ENCODE measurements at places on chromosomes 7 and 10.

DNA sequence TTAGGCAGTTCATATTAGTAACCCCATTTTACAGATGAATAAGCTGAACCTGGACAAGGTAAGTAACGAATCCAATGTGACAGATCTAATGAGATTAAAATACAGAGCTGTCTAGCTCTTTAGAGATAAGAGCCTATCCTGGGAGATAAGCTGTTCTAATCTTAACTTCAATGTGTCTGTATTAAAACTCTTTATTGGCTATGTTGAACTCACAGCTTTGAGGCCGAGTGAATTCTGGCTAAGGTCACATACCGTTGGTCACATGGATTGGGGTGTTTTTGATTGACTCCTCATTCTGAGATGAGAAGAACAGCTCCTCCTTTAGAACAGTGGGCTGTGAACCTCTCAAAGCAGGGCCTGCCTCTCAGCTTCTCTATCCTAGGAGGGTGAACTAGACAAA lies 113.4 kb upstream of the EEPD1 start:
- DNase-seq, result no peak

- DNase-seq, result no peak
Observed at GRCh38 chr10:21532694-21533466, 1.2 kb upstream of the MLLT10 start.

DNA sequence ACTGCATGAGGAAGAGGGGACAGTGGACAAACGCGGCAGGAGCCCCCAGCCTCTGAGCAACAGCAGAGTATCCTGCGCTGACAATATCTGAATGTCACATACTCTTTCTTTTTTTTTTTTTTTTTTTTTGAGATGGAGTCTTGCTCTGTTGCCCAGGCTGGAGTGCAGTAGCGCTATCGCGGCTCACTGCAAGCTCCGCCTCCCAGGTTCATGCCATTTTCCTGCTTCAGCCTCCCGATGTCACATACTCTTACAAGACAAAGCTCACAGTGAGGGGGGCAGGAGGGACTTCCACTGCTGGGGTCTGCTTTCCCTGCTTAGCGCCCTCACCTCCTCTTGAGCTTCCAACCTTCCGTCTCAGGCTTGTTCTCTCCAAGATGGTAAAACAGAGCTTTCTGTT lies 51.2 kb upstream of the TNS3 start:
- DNase-seq, result no peak

DNA sequence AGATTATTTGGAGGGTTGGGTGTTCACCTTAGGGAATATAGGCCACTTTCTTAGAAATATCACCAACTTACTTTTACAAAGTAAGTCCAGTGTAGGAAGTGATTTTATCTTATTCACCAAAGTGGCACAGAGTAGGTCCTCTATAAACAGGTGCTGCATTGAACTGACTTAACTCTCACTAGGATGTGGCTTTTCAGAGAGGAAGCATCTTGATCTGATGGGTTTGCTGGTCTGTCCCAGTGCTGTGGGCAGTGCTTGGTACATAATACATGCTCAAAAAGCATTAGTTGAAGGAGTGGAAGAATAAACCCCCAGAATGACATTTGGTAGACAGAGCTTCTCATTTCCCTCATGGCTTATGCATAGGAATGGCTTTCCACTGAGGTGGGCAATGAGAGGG lies 334.7 kb downstream of the LRMDA start:
- no peak for DNase-seq

DNA sequence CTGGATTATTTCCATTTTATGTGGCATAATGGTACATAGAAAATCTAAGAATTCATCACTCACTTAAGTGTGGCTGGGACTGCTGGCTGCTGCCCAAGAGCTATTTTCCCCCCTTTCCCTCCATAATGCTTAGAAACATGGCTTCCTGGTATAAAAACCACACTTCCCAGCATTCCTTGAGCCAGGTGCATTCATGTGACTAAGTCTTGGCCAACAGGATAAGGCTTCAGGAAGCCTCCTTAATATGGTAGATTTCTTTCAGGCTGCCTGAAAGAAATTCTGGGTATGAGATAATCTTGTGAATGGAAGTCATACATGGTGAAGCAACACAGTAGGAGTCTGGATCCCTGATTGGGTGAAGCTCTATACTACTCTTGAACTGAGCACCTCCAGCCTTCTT lies 178.0 kb downstream of the JAZF1 start:
- no peak for DNase-seq

DNA sequence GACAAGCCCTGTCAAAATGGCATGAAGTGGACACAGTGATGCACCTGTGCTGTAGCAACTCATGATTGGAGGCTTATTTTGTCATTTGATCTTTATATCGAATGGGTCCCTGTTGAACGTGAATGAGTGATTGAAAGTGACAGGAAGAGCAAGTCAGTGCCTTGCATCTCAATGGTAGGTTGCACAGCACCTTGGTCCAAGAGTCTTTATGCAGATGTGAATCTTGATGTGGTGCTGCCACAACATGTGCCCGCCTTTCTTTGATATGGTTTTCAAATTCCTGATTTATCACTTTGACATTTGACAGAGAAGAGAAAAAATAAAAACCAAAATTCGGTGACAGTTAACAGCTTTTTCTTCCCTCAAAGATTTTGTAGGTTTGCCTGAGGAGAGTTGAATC lies 1182.4 kb downstream of the DNAJB9 start:
- no peak for DNase-seq

- DNase-seq, result no peak
Observed at GRCh38 chr10:63155388-63156020, 22.4 kb downstream of the NRBF2 start.

DNA sequence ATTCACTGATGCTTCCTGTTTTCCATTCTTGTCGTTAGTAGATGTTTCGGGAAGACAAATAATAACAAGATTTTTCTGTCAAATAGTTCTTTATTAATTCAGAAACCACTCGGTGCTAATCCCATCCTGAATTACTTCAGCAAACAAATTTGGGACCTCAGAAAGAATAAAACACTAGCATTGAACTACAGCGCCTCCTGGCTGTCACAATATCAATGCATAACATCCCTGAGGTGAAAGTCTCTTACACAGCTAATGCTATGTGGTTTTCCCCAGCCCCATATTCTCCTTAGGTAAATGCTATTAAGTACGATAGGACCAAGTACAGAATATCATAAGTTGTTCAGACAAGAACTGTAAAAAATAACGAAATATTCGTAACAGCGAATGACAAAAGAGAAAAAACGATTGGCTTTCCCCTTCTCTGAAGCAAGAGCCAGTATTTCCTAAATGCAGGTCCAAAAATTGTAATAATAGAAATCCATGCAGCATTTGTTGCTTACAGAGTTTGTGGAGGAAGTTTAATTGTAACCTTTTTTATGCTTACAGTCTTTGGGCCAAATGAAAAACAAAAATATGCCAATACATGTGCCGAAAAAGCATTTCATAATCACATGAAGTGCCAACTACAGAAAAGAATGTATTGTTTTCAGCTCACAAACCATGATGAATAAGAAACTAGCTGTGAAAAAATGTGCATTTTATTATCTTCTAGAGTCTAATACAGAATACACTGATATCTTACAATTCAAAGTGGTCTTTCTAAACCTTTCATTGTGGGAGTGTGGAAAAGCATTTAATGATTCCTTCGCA lies 47.3 kb downstream of the MYPN start:
- DNase-seq, result no peak

DNA sequence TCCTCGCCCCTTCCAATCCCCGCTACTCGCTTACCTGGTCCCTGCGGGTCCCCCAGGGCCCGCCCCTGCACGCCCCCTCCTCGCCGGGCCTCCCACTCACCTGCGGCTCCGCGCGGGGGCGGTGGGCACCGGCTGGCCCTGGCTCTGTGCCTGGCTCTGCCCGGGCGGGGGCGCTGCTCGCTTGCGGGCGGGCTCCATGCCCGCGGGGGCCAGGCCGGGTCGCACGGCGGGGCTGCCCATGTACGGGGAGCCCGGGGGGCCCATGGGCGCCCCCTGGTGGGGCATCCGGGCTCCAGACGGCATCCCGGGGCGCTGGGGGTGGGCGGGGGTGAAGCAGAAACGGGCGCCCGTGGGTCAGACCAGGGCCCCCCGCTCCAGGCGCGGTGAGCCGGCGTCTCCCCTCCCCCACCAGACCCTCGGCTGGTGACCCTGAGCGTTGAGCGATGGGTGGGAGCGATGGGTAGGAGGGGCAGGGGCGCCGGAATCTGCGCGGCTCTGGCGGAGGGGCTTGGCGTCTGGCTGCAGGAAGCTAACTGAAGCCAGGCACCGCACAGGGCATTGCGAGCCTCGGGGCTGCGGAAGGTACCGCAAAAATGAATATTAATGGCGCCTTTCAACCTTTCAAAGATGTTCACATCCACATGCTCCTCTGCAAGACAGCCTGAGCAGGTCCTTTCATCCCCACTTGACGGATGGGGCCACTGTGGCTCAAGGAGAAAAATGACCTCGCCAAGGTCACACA lies 3.0 kb downstream of the SMARCD3 start:
- no peak for DNase-seq

GRCh38 chr7:69510114-69510513 lies 88.2 kb upstream of the AUTS2 start:
- no peak for DNase-seq

GRCh38 chr10:74249865-74250264 lies 98.8 kb downstream of the ADK start:
- DNase-seq, result no peak

GRCh38 chr7:137094-137891 lies 55.1 kb upstream of the FAM20C start:
- DNase-seq, result no peak

DNA sequence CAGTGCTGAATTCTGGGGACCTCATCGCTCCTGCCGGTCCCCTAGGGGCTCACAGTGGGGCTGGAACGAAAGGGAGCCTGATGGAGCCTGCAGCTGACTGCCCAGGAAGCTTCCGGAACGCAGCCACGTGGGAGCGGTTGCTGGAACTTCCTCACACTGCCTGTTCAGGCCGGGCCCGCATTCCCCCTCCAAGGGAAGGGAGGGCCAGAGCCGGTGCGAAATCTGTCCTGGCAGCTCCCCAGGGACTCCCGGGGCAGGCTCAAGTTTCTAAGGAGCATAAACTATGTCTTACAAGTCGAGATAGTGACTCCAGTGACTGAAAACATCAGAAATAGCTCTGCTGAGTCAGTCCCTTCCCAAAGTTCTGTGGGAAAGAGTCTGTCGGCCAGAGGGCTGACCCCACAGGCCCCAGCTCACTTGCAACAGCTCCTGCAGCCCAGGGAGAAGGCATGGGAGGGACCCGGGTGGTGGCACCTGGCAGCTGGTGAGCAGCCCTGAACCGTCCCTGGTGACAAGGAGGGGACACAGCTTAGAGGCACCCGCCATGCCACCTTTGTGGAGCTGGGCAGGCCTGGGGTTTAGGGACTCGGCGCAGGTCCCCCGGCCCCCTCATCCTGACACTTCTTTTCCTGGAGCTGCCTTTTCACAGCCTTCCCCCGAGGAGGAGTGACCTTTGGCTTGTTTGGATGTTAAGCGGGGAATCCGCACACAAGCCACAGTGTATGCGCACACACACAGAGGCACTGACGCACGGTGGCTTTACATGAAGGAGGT lies 47.6 kb downstream of the PDGFA start:
- peak; percentile 85 for DNase-seq

DNA sequence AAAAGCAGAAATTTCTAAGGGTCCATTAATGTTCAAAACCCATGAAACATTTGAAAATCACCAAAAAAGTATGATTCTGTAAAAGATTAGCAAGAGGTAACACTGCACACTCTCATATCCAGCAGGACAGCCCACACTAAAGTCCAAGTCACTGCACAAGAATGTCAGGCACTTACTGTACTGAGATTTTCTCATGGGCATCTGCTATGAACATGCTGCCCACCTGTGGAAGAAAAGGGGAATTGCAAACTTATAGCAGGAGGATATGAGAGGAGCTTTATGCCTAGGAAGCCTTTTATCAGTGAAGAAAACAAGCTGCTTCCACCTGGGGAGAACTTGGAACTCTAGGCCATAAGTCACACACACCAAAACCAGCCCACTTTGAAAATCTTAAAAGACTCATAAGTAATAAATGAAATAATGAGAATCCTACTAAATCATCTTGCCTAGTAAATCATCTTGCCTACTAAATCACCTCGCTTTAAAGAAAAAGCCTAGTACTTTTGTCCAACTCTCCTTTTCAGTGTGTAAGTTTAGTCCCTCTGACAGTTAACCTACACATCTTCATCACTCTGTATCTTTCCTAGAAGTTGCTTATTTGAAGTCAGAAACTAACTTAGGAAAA lies 46.1 kb downstream of the ARMH3 start:
- DNase-seq, result peak; percentile 71

DNA sequence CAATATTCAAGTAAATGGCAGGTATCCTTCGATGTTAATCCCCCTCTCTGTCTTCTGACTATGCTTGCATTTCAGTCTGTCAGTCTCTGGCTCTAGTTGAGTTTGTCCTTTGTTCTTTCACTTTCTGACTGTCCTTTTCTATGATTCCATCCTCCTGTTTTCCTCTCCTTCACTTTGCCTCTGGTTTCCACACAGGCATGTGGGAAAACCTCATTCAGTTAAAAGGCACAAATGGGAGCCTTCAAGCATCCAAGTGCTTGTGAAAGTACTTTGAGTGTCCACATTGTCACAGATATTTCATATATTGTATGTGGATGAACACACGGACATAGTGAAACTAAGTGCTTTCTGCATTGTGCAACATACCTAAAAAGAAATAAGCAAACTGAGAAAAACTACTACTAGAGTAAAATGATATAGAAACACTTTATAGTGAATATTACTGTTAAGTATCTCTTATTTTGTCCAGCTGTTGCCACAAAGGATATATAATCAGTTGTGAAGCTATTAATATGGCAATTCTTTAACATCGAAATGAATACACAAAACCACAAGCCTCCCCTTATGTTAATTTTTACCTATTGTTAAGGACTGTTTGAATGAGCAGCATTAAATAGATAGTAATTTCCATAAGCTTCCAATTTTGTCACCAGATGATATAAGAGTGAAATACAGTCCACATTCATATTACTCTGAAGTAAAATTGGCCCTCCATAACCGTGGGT lies 71.7 kb downstream of the NRBF2 start:
- DNase-seq, result no peak

DNA sequence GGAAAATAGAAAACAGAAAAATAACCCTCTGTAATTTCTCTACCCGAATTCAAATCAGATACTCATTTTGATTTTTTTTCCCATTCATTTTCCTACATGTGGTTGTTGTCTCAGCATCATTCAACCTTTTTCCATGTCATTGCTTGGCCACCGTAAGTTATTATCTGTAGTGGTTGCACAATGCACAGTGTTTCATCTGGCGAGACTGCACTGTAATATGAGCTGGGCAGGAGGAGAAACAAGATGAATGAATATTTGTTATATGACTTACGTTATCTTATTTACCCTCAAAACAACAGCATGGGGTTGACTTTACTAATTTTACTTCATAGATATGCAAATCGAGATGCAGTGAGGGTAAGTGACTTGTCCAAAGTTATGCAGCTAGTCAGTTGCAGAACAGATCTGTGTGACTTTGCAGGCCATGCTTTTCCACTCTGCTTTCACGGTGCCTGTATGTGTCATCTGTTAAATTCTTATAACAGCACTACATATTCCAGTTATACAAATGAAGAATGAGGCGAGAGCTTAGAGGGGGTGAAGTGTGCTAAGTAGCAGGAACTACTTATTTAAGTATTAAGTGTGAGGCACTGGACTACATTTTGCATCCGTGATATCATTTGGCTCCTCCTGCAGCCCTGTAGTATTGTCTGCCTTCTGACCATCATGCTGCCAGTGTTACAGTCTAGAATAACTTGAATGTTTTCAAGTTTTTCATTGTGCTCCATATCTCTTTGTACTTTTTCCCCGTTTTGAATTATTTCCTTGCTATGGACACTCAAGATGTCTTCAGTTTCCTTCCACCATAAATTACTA lies 56.7 kb downstream of the ZMYND11 start:
- DNase-seq, result peak; percentile 33
